ENCODE measurements at places on chromosomes 7 and 10. TPM values are rescaled to one million over a fixed set of nuclear protein-coding genes. Genes with fewer than 3 reads are reported as not detected.

The ELFN1 gene
- total RNA-seq, result not detected

The FKBP14 gene
- total RNA-seq, result 27.2 TPM

The PAPOLB gene
- total RNA-seq, result not detected

The GIMAP5 gene
- total RNA-seq, result 0.64 TPM

Measured in tracheal epithelial cell (primary cell).